ENCODE measurements at places on chromosomes 2 and 18.
A peak's percentile ranks its signal among the peaks of the same experiment; 100 is the strongest.

- DNase-seq: no peak
These were observed 40.1 kb upstream of the GPD2 start for GRCh38 chr2:156396126-156396525.

DNA sequence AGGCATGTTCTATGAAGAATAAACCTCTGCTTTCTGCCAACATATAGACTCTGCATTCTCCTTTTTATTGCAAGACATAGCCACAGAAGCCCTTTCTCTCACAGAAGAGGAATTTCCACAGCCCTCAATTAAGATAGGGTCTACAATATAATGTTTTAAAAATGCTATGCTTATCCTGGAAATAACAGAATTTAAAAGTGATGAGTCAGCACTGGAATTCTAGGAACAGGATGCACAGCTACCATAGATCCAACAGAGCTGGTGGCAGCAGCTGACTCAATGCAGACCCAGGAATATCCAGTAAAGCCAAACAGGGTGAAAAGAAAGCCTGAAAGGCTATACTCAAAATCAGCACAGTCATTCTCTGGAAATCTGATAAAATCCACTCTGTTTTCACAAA lies 866.9 kb downstream of the TRIB2 start:
- DNase-seq: no peak

DNA sequence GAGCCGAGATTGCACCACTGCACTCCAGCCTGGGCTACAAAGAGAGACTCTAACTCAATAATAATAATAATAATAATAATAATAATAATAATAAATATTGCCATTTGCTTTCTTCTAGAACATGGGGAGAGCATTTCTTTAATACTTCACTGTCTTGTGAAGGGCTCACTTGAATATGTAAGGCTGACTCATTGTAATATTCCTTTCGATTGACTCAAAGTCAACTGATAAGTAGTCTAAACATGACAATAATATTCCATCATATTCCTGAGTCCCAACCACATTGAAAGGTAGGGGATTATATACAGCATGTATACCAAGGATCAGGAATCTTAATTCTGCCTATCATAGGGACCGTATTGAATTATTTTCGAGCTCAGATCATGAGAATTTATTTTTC lies 949.2 kb downstream of the DSC3 start:
- DNase-seq: no peak

DNA sequence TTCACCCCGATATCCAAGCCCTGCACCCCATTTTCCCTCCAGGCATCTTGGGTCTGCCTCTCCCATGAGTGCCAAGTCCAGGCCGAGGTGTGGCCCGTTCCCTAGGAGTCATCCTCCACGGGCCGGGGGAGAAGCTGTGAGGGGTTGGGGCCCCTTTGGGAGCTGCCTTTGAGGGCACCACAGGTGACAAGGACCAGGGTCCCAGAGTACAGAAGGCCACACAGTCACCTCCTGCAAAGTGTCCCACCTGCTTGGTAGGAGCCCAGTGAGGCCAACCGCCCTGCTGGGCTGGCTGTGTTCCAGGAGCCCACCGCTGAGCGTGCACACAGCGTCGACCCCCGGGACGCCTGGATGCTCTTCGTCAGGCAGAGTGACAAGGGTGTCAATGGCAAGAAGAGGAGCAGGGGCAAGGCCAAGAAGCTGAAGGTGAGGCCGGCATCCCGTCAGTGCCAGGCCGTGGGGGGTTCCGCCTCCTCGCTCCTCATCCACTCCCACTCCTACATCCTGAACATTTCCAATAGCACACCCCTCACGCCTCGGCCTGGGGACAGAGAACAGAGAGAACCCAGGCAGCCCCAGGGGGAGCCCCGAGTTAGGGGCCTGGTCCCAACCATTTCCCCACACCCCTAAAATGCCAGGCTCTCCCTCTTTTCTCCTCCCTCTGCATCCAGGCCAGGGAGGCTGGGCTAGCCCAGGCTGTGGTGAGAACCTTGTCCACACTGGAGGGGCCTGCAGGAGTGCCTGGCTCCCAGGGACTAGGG lies 2.7 kb downstream of the ERFE start:
- DNase-seq: no peak

GRCh38 chr2:9422321-9423099 lies 818 bp downstream of the ITGB1BP1 start:
- DNase-seq: peak; percentile 13

GRCh38 chr2:138271467-138271866 lies 230.1 kb upstream of the SPOPL start:
- no peak for DNase-seq

- no peak for DNase-seq
These were observed 42.8 kb upstream of the BAZ2B start for GRCh38 chr2:159658881-159659873.

- no peak for DNase-seq
These were observed 334.6 kb upstream of the MGAT5 start for GRCh38 chr2:133919285-133919684.

DNA sequence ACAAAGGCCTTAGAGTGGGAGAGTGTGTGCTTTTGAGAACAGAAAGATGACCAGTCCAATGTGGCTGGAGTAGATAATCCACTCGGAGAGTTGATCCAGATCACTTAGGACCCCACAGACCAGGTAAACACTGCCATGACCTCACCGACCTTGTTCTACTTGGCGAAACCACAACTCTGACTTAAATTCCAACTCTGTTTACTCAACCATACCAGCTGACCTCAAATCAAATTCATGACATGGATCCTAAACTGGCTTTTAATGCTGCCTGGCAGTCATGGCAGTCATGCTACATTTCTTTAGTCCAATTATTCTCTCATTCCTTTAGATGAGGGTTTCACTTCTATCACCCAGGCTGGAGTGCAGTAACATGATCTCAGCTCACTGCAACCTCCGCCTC lies 347.1 kb upstream of the FAM98A start:
- no peak for DNase-seq

DNA sequence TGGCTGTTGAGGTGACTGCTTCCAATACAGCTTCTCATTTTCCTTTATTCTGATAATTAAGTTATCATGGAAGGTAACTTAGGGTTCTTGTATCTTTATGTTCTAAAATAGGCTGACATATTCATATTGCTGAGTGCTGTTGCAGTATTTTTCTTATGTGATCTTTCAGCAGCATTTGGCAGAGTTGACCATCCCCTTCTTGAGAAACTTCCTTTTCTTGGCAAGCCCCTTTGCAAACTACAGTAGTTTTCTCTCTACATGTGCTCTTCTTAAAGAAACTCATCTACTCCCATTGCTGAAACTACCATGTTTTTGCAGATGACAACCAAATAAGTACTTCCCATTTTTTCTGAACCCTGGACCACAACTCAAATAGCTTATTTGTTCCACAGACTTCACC lies 476.5 kb upstream of the TRIB2 start:
- no peak for DNase-seq

DNA sequence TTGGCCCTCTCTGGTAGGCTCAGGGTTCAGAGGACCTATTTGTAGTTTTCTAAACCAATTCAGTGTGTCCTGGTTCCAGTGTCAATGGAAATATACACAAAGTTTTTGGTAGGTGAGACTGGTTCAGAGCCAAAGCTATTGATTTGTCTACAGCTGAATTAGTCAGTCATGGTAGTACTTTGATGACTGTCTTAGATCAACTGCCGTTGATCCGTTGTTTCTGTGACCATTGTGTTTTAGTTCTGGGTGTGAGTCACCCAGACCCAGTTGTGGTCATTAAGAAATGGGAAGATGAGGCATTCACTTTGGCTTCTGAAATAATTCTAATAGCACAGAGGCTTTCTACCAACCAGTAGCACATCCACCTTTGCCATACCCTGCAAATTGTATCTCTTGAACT lies 16.0 kb upstream of the RPE start:
- no peak for DNase-seq

GRCh38 chr18:79628416-79629248 lies 51.0 kb upstream of the CTDP1 start:
- DNase-seq: no peak

DNA sequence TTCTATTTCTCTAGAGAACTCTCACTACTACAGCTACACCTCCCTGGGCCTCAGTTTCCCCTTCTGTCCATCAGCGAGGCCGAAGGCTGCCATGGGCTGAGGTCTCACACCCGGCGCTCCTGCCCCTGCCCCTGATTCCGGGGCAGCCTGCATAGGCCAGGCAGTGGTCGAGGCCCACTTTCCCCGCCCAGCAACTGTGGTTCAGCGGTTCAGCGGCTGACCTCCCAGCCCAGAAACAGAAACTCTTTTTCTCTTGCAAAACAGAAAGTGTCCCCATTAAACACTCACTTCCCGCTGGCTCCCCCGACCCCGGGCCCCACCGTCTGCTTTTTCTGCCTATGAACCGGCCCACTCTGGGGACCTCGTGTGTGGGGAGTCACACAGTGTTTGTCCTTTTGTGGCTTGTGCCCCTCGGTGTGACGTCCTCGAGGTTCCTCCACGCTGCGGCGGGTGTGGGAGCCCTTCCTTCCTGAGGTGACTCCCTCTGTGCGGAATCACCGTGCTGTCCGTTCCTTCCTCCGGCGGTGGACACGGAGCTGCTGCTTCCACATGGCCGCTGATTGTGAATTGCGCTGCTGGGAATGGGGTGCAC lies 16.0 kb downstream of the PDCD1 start:
- no peak for DNase-seq

GRCh38 chr18:8741532-8741931 lies 36.2 kb downstream of the MTCL1 start:
- no peak for DNase-seq

DNA sequence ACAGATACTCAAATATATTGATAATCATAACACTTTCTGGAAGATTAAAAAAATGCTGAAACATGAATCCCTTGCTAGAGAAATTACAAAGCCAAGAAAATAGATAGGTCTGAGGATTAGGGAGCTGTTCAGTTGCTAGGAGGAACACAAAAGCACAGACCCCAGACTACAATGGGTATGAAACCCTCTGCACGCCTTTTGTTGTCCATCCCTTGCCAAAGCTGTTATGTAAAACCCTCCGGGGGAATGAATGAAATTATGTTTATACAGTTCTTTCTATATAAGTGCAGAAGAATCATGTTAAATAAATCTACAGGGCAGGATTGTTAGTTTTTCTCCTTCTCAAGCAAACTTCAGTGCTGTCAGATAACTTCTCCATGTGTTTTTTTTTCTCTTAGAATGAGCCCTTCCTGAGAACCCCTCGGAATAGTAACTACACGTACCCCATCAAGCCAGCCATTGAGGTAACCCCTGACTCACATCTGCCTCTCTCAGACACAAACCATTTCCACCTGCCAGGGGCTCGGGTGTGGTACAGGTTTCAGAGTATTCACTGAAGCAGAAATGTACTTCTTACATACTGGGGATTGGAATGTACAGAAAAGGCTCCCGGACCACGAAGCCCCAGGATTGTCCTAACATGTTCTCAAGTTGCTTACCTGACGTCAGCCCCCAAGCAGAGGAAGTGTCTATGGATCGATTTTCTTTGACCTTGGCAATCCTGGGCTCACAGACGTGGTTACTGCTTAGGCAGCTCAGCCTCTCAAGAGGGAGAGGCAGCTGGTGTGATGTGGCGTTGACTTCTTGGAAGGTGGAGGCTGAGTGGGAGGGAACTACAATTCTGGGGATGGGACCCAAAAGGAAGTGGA lies 118.0 kb downstream of the PLB1 start:
- no peak for DNase-seq

GRCh38 chr18:515156-515815 lies 14.8 kb upstream of the COLEC12 start:
- no peak for DNase-seq

- DNase-seq: no peak
These were observed 40.4 kb downstream of the PTPN2 start for GRCh38 chr18:12843420-12844350.

GRCh38 chr18:25298853-25299274 lies 53.1 kb downstream of the ZNF521 start:
- DNase-seq: no peak

DNA sequence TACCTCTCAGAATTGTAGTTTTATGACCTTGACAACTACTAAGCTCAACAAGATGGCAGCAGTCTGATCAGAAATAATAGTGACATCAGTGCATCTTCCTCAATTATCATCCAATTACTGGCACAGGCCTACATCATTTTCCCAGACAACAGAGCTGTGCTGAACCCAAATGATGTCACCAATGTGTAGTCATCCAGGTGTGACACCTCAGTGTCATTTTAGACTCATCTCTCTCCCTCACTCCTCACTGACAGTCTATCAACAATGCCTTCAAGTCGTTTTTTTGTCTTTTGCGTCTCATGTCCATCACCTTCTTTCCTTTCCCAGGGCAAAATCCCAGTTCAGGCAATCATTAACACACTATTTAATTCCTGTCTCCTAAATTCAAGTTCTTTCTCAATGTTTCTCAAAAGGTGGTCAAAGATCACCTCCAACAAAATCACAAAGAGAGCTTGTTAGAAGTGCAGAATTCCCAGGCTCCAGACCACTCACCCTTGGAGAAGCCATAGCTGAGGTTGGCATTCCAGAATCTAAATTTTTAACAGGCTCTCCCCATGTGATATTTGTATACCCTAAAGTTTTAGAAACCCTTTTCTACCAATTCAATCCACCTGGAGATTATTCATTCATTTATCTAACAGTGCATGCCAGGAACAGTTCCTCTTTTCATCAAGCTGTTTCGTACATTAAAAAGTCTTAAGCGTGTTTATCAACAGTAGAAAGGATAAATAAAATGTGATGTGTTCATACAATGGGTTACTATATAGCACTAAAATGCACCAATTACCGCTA lies 125.3 kb upstream of the KLF7 start:
- no peak for DNase-seq

DNA sequence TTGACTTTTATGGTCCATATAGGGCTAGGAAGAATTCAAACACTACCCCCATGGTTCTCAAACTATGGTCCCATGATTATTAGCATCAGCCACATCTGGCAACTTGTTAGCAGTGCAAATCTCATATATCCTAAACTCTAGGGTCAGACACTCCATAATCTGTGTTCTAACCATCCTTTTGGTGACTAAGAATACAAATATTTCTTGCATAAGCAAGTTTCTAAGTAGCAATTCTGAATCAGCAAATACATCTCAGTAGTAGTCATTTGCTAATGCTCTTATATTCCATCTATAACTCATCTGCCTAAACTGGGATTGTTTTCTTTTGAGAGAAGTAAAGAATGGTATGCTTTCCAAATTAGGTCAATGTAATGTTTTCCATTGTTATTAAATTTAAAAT lies 447.3 kb downstream of the TMX3 start:
- DNase-seq: no peak

GRCh38 chr2:159256159-159256558 lies 30.3 kb downstream of the WDSUB1 start:
- DNase-seq: no peak

GRCh38 chr2:239225871-239226561 lies 174.8 kb downstream of the HDAC4 start:
- DNase-seq: no peak

DNA sequence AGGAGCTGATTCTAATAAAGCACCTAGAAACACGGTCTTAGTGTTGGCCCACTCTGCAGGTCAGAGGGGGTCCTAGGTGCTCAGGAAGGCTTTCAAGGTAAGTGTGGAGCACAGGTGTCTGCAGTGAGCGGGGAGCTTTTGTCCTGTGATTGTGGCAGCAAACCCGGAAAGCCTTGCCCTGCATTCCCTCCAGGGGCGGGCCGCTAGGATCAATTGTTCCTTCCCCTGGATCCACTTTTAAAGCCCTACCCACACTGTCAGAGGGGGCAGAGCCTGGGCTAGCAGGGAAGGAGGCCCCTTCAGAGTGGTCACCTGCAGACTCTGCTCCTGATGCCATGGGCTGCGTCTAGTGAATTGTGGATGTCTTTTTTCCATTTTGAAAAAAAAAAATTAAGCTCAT lies 176.0 kb downstream of the CTIF start:
- no peak for DNase-seq
